ENCODE measurements at places on chromosomes 6 and 20.

GRCh38 chr6:135195522-135195921 is 14.4 kb downstream of the MYB start:
- no peak for DNase-seq

GRCh38 chr20:20621195-20621594 is 91.2 kb downstream of the RALGAPA2 start:
- no peak for DNase-seq

DNA sequence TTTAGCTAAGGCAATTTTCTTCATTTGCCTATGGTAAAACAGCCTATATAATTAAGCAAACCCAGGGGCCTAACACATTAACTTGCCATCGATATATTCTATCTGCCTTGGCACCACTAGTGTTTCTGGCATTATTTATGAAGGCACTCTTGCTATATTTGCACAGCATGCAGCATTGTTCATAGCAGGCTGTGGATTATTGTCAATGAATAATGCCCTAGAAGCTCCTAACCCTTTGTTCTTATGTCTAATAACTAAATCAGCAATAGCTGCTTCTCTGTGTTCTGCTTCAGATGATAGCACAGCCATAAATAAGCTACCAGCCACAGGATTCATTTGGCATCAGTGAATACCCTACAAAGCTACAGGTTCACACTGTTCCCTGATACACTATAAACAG is 254.8 kb upstream of the STXBP5 start:
- peak; percentile 7 for DNase-seq

DNA sequence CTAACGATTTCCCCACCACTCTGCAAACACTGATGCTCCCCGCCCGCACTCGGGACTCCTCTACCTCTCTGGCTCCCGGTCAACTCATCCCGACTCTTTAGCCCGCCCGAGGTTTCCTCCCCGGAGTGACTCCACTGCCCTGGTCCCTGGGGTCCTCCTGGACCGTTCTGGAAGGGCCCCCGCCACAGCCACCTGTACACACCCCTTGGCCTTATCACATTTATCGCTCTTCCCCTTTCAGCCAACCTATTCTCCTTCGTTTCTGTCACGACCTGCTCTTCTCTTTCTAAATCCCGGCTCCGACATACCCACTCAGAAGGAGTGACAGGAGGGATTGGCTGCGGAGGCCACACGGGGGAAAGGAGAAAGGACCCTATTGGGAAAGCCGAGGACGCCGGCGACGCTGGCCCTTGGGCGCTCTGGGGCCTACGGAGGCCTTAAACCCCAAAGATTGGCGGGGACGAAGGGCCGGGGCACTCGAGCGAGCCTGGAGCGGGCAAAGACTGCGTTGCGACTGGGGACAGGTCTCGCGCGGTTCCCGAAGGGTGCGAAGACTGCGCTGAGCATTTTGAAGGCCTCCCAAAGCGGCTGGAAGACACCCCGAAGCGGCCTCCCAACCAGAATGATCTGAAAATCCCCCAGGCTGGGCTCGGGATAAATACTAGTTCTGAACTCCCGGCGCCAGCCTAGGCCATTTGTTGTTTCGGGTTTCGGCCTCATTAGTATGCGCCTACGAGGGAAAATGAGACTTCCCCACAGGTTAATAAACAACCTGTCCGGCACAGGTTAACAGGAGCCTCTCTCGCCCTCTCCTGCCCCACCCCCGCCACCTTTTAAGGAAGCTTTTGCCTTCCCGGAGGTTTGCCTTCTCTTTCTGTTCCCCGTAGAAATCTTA is 9.2 kb downstream of the SIM1 start:
- DNase-seq, result no peak

- peak; percentile 20 for DNase-seq
Measured at GRCh38 chr6:145531032-145531431, 204.3 kb downstream of the EPM2A start.

DNA sequence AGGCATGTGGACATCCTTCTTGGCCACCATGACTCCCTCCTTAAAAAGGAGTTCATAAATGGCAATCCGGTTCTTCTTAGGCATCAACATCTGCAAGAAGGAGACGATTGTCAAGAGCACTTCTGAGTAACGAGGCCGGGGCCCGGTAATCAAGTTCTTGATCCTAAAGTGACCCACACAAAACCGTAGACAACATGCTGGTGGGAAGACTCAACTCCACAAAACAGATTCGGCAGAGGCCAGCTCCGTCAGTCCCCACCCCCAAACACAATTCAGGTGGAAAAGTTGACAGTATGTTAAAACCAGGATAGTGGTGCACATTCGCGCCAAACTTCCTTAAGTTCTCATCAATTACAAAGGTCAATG is 754 bp downstream of the RPS10 start:
- no peak for DNase-seq

- no peak for DNase-seq
Measured at GRCh38 chr6:45500924-45501816, 123.4 kb upstream of the SUPT3H start.

GRCh38 chr6:43673444-43674084 is 14.0 kb downstream of the MRPS18A start:
- DNase-seq, result no peak

DNA sequence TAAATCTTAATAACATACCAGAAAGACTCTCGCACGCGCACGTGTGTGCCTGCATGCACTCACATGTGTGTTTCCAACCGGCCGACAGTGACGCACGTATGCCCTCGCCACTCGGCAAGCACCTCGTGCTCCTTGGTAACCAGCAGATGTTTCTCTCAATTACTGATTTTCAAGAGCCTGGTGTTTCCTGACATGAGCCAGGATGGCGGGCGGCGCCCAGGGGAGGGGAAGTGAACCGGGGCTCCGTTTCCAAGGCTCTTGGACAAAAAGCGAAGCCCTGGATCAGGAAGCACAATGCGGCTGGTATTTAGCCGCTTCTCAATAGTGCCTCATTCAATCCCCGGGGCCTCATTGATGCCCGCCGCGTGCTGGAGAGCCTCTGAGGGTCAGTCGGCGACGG is 37.7 kb downstream of the PMEPA1 start:
- no peak for DNase-seq

DNA sequence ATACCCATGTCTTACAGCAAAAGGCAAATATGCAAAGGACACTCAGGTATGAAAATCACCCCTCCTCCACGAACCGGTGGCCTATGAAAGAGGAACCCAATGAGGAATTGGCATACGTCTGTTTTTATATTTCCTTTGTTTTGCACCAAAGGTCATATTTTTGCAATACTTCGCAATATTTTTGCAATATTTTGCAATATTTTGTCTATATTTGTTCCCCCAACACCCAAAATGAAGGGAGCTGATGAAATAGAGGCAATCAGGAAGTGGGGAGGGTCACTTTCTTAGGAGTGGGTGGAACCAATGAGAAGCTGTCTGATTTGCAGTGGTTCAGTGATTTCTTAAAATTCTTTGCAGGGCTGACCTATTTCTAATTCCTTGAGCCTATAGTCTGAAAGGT is 296.8 kb upstream of the TSHZ2 start:
- DNase-seq, result no peak

DNA sequence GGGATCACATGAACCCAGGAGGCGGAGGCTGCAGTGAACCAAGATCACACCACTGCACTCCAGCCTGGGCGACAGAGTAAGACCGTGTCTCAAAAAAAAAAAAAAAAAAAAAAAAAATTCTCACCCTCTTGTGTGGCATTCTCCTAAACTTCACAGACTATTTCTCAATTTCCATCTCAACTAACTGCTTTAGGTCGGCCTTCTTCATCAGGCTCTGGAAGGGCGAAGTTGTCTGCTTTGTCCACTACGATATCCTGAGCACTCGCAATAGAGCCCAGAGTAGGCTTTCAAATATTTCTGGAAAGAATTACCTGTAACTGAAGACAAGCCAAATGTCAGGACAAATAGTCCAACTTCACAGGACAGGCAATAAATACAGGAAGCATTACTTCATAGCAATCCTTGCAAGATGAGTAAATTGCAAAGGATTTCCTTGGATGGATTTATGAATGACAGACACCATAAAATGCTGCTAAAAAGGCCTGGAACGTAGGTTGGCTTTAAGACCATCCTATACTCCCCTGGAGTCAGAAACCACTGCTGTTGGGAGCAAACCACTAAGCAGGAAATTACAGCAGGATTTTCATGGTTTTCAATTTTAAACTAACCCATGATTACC is 116.3 kb upstream of the SLC2A12 start:
- no peak for DNase-seq

DNA sequence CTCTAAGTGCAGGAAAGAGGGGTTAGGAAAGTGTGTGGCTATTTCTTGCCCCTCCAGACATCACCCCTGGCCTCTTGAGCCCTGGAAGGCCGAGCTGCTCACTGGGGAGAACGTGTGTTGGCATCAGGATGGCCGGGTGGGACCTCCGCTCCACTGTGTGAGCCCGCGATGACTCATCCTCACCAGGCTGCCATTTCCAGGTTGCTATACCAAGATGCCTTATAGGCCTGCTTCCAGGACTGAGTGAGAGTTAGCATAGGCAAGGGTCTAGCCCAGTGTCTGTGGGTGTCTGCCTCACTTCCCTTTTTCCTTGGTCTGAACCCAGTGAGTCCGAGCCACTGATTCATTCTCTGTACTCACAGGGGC is 105.0 kb downstream of the MRPL14 start:
- DNase-seq, result no peak

- DNase-seq, result no peak
Measured at GRCh38 chr6:167279766-167280446, 11.2 kb upstream of the UNC93A start.

DNA sequence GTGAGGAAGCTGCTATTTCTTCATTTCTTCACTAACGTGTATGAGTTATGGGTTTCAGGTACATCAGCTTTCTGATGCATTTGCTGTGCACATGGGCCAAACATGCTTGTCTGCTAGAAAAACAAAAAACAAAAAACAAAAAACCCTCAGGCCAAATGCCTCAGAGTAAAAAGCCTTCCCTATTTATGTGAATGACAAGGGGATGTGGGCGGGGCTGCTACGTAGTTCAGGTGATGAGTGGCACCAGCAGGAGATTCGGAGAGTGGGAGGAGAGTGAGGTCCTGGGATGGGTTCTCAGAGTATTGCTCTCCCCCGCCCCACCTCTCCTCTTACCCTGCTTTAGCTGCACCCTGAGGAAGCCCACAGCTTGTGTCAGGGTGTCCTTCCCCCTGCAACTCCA is 596.8 kb upstream of the JAG1 start:
- no peak for DNase-seq

DNA sequence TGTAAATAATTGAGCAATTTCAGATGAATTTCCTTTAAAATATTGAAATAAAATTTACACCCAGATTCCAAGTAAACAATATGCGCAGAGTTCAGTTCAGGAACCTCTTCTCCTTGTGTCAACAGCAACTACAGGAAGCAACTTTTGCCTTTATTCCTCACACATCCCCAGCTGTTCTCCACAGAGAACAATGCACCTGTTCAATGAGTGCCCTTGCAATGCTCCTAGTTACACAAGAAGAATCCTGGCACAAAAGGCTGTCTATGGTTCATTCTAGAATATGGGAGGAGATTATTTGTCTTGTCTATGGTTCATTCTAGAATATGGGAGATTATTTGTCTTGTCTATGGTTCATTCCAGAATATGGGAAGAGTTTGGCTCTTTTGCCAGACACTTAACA is 454.9 kb downstream of the BTBD3 start:
- DNase-seq, result peak; percentile 80

DNA sequence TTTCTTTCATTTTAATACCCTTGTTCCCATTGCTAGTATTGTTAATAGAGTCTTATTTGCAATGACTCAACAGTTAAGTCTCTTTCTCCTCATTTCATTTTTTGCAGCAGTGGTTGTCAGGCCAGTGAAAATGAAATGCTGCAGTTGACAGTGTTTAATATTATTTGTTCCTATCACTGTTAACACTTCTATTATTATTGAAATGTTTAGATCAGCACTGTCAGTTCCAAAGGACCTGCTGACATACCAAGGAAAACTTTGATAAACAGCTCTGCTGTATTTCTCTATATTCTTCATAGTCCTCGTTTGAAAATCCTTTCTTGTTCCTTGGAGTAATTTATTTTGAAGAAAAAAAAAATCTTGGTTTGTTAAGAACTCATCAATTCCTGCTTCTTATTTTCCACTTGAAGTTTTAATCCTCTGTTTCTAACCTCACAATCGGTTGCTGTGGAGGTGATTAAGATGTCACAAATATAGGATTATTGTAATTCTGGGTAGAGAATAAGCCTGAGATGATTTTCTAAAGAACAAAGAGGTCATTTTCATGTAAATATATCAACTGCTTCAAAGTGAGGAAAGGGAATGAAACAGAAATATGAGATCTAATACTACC is 1065.9 kb upstream of the CITED2 start:
- no peak for DNase-seq

DNA sequence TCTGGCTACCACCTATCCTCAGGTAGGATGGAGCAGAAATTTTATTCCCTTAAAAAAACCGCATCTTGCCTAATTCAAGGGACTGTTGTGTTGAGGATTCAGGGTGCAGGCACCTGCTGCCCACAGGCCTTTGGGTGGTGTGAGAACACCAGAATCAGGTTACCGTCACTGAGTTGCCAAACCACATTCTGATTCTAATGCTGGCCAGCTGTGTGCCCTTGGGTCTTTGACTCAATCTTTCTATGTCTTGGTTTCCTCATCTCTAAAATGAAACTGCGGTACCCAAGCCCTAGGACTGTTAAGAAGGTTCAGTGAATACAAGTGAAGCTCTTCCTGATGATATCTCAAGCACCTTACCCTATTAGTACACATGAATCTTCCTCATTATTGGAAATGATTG is 827.3 kb downstream of the DHX35 start:
- DNase-seq, result no peak

DNA sequence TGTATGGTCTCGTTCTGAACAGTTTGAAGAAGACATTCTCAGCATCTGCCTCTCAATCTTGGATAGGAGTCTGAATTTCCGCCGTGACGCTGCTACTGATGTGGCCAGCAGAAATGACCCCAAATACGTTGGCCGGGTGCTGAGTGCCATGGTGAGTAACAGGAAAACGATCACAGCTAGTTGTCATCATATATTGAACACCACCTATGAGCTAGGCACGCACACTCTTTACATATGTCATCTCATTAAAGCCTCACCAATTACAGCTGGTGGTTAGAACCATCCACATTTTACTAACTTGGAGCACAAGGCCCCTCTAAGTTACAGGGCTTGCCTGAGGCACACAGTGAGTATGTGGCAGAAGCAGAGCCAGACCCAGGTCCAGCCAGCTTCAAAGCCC is 17.1 kb downstream of the TGM3 start:
- DNase-seq, result no peak

DNA sequence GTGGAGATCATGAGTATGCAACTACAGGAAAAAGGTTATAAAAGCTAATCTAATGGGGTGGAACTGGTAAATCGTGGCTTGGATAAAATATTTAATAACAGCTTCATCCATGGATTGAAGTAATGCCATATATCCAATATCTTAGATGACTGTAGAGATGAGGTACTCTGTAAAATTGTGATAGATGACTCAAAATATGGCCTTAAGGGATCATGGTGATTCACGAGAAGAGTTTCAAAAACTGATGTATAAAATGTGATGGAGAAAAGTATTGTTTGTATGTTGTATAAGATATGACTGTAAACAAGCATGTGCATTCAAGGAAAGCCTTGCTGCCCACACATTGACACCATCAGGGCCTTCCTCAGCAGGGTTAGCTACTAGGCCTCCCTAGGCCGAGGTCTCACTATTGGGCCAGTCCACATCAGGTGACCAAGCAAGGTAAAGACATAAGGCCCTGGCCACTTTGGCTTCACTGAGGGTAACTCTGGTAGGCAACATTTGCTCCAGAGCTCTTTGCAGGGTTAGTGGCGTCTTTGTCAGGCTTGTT is 17.7 kb upstream of the CCN6 start:
- no peak for DNase-seq

- no peak for DNase-seq
Measured at GRCh38 chr6:160439751-160440150, 91.6 kb downstream of the SLC22A3 start.

Measured in NCI-H774 (cell line).